Ammon's horn (tissue), 1 donor: ENCODE measurements at places on chromosomes 5 and 9.

DNA sequence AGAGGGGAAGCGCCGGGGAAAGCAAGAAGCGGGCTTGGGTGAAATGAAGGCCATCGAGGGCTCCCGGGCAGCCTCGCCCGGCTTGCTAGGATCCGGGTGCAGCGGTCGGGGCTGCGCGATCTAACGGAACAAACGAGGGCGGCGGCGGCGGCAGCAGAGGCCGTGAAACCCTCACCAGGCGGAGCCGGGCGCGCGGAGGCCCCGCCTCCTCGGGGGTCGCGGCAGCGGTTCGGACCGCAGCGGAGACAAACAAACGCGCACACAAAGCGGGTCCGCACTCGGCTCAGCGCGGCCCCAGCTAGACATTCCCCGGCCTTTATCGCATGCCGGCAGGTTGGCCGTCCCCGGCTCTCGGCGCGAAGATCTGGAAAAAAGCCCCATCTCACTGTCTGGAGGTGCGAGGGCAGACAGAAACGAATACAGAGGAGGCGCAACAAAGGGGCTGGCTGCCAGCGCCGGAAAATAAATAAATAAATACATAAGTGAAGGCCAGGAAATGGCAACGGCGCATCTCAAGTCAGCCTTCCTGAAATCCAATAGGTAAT, 10.5 kb upstream of the TRIM36 start:
- peak; percentile 31 for DNase-seq

GRCh38 chr5:160843240-160843639, 8.8 kb downstream of the ATP10B start:
- no peak for DNase-seq

DNA sequence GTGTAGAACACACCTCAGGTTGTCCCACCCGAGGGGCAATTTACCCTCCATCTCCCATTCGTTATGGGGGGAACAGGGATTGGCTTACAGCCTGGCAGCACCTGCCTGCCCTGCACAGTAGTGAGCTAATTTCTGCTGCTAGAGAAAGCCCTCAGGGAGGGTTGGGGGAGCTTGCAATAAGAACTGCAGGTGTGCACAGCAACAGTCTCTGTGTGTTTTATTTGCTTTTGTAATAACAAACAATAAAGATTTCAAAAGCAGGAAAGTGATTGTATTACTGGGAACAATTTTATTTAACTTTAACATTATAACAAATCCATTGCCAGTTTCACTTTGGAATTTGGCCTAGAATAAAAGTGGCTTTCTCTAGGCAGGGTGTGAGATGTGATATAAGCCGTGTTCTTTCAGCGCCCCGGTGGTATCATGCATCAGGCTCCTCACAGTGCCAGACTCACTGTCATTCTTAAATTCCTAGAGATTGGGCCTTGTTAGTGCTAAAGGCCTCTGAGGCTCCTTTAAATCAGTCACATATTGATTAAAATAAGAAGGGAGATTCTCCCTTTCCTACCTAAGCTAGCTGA, 81.1 kb downstream of the RMI1 start:
- DNase-seq = no peak

GRCh38 chr5:38099205-38100168, 158.9 kb upstream of the EGFLAM start:
- DNase-seq = no peak

DNA sequence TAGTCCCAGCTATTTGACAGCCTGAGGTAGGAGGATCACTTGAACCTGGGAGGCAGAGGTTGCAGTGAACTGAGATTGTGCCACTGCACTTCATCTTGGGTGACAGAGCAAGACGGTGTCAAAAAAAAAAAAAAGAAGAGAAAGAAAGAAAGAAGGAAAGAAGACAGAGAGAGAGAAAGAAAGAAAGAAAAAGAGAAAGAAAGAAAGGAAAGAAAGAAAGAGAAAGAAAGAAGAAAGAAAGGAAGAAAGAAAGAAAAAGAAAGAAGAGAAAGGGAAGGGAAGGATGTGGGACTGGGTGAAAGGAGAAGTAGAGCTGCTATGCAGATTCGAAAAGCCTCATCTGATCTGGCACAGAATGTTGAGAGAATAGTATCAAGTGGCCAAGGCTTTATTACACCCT, 23.7 kb upstream of the SCAMP1 start:
- no peak for DNase-seq

DNA sequence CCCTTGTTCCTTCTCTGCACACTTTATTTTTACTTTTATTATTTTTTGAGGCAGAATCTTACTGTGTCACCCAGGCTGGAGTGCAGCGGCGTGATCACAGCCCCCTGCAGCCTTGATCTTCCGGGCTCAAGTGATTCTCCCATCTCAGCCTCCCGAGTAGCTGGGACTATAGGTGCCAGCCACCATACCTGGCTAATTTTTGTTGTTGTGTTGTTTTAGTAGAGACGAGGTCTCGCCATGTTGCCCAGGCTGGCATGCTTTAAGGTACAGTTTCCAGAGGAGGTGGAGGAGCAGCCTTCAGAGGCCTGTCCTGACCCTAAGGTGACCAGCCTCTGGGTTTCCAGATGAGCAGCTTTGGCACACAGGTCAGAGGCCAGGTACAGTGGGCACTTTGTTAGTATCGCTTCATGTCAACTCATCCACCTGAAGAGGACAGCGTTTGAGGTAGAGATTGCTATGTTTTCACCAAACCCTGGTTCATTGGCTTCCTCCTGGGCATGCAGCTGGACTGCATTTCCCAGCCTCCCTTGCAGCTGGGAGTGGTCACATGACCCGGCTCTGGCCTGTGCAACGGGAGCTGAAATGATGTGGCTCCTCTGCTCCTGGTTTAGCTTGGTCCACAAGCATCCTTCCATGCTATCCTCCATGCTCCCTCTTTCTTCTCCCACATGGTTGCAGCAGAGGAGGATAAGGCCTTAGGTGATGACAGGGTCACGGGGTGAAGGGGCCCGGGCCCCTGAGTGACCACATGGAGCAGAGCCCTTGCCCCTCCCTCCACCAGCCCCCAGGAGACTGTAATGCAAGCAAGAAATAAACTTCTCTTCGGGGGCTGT, 139.3 kb upstream of the IER5L start:
- DNase-seq = no peak

GRCh38 chr5:51908215-51908614, 525.0 kb downstream of the ISL1 start:
- DNase-seq = no peak

DNA sequence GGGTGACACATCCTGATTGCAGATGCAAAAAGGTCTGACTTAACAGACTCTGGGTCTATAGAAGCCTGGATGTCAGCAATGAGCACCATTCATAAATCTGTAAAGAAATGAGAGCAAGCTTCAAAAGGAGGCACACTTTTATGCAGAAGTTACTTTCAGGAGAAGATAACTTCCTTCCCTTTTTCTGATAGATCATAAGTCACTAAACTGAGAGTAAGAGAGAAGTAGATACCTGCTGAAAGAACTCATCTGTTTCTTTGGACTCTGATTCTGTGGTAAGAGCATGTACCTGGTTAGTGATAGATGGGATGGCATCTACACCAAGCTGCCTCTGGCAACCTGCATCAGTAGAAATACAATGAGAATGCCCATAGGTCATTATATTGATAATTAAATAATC, 525.6 kb downstream of the CETN3 start:
- no peak for DNase-seq

DNA sequence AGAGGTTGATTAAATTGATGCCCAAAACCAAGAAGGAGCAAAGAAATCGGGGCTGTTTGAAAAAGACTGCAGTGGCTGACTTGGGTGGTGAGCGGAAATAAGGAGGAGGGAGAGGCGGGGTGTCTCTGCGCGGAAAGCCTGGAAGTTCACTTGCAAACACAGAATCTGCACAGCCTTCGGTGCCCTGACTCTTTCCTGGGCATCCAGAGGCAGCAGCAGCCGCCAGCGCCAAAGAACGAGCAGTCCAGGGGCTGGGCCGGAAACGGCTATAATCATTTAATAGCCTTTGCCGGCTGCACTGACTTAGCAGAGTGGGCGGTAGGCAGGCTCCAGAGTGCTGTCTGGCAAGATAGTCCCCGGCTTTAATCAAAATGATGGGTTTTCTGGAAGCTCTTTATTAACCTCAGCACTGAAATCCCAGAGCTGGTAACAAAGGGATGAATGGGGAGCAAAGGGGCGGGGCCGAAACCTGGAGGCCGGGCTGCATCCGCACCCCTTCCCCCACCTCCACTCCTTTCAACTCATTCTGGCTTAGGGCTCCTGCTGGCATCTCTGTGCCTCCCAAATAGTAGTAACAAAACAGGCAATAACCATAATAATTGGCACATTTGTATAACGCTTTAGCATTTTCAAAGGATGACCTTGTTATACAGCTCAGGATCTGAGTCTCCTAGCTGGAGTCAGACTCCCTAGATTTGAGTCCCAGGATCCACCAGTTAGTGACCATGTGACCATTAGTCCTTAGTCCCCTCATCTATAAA, 35.7 kb downstream of the PCDHAC2 start:
- DNase-seq = peak; percentile 27

- DNase-seq = no peak
Observed at GRCh38 chr9:101508211-101508610, 25.4 kb upstream of the RNF20 start.

- DNase-seq = peak; percentile 70
Observed at GRCh38 chr9:134768709-134769351, 111.8 kb upstream of the FCN2 start.
